Activated B cell treated with CpG ODN at 0.5 μM for 24 hours (primary cell): ENCODE measurements at places on chromosomes 11 and 22.

- DNase-seq, result no peak
Measured at GRCh38 chr11:70122490-70123198, 44.5 kb downstream of the ANO1 start.

DNA sequence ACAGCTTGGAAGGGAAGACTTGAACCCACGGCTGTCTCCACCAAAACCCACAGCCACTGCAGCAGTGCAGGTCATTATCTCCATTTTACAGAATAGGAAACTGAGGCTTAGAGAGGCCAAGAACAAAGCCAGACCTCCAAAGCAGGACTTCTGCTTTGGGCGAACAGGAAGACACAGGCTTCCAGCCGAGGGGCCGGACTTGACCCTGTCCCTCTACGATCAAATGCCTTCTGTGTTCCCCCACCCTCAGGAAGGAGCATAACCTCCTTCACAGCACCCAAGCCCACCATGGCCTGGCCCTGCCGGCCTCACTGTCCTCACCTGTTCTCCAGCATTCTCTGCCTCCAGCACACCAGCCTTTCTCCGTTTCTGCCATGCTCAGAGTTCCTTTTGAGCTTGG is 15.8 kb downstream of the IGLL1 start:
- DNase-seq, result no peak

DNA sequence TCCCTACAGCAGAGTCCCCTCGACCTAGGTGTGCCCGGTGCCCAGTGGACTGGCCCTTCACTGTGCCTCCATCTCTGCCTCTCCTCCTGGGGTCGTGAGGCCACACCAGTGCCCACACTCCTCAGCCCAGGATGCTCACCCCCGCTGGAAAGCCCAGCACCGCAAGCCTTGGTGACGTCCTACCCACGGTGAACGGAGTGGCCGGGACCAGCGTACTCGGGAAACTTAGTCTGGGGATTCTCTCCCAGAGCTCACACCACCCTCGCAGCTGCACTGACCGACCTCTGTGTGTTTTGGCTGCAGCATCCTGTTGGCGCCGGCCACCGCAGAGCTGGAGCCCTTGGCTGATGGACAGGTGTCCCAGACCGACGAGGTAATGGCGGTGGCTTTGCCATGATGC is 35.5 kb upstream of the KRTAP5-7 start:
- DNase-seq, result no peak

- no peak for DNase-seq
Measured at GRCh38 chr11:7559398-7560283, 45.8 kb downstream of the PPFIBP2 start.

- DNase-seq, result no peak
Measured at GRCh38 chr11:31817054-31817620, 6.0 kb upstream of the PAX6 start.

GRCh38 chr11:132060567-132060966 is 690.2 kb downstream of the NTM start:
- no peak for DNase-seq

DNA sequence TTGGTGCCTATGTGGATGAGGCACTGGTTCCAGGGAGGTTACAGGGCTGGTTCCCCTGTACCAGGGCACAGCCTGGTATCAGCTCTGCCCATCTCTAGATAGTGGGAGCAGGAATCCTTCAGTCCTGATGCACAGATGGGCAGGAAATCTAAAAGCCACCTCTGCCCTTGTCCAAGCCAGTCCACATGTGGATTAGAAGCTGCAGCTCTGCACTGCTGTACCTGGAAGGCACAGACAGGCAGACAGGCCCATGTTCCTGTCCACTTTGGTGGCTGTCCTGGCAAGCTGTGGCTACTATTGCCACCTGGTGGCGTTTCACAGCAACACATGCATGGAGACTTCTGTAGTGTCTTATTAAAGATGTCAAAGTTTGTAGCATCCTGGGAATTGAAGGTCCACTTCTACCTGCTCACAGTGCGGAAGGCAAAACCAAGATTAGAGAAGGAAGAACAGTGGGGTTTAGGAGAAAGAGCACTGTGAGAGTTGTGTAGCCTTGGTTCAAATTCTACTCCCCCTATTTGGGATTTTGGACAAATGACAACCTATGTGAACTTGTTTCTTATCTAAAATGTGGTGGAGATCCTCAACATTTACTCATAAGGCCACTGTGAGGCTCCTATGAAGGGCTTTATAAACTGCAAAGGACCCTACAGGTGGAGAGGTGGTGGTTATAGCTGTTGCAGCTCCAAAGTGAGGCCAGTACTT is 30.1 kb downstream of the NAV2 start:
- peak; percentile 22 for DNase-seq

DNA sequence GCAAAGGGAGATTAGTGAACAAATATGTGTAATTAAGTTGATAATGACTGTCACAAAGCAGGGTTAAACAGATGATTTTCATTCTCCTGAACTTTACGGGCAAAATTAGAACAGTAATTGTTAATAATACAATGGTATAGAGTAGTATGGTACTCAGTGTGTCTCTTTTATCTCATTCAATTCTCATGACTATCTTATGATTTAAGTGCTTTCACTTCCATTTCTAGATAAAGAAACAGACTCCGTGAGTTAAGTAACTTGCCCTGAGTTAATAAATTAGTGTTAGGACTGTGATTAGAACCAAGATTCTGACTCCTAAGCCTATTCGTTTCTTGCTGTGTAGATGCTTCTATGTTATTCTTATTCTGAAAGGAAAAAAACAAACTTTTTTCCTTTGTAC is 22.0 kb downstream of the PIH1D2 start:
- DNase-seq, result no peak

- DNase-seq, result no peak
Measured at GRCh38 chr22:50262460-50262911, 1.0 kb upstream of the MAPK12 start.

DNA sequence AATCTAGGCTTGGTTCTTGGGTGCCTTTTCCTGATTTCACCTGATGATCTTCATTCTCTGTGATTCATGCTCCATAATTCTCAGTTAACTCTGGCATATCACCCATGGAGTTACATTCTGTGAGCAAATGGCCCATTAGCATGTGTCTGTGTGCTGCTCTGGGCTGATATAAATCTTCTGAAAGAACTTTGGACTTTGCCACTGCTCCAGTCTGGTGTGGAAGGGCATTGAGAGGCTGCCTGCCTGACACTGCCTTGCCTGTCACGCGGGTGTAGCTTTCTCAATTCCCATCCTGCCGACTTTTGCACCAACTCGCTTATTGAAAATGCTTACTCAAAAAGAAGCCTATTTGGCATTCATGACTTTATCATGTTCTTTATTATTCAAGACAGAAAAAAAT is 42.2 kb downstream of the FAT3 start:
- no peak for DNase-seq

- no peak for DNase-seq
Measured at GRCh38 chr11:106072804-106073203, 4.3 kb downstream of the KBTBD3 start.

DNA sequence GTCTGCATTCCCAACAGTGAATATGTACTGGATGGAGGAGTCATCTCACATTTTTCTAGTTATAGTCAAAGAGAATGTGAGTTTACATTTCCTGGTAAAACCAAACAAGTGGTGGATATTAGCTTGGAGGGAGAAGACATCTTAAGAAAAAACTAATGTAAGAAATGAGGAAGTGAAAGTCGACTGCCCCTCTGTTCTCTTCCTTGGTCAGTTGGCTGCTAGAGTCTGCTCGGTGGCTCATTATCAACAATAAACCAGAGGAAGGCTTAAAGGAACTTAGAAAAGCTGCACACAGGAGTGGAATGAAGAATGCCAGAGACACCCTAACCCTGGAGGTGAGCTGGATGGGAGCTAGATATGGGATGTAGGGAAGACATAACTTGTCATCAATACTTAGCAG is 5.8 kb downstream of the SLC22A9 start:
- DNase-seq, result no peak

GRCh38 chr11:1308743-1309497 is 512 bp downstream of the TOLLIP start:
- DNase-seq, result no peak

- DNase-seq, result peak; percentile 35
Measured at GRCh38 chr22:26656891-26657851, at the start of gene MIAT. TSS of gene MIAT (plus strand) at chr22:26657588.

GRCh38 chr11:104792861-104793260 is 105.4 kb downstream of the CASP12 start:
- DNase-seq, result no peak

- no peak for DNase-seq
Measured at GRCh38 chr22:30680991-30681770, 13.5 kb upstream of the OSBP2 start.

DNA sequence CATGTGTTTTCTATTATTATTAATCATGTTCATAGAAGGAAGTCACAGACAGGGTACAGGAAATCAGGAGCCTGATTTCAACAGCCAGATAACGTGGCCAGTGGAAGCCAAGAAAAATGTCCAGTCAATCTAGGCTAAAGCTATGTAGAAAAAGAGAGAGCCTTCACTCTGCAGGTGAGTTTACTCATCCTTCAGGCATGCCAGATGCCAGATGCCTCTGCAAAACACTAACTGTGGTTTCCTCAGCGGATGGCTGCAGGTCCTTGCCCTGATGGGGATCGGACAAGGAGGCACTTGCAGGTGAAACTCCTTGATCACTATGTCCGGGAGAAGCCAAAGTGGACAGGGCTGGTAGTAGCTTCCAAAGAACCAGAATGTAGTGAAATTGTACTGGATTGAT is 962.3 kb upstream of the RAG2 start:
- DNase-seq, result no peak

GRCh38 chr22:44160421-44160820 is 20.3 kb upstream of the PARVG start:
- no peak for DNase-seq

DNA sequence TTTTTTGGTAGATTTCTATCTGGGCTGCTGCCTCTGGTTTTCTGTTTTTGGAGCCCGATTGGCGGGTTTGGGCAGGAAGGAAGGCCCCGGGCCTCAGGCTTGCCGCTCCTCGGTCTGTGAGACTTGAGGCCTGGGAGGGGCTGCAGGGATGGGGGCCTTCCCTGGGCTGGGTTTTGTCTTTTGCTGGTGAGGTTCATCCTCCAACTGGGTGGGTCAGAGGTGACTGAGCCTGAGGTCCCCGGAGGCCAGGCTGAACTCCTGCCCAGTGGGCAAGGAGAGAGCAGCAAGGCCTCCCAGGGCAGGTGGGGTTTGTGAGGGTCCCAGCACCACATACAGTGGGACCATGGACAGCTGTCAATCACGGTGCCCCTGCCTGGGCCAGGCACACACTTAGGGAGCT is 15.0 kb downstream of the MPPED1 start:
- no peak for DNase-seq

GRCh38 chr22:27732841-27733240 is 68.7 kb downstream of the MN1 start:
- no peak for DNase-seq

GRCh38 chr11:25436326-25436725 is 895.6 kb upstream of the ANO3 start:
- DNase-seq, result no peak

- DNase-seq, result no peak
Measured at GRCh38 chr11:11940551-11940950, 67.9 kb downstream of the DKK3 start.

DNA sequence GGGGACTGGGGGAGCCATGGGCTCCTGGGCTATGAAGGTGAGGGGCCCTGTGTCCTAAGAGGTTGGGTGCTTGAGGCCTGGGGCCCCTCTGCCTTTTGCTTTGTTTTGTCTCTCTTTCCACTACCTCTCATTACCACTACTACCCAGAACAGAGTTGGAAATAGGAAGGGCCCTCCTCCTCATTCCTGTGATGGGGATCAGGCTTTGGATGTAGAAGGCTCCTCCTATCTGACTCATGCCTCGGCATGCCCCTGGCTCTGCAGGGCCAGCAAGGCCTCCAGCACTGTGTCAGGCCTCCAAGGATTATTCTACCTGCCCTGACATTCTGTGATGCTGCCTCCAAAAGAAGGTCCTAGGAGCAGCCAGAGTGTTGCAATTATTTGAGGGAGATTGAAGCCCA is 766 bp downstream of the IZUMO1R start:
- DNase-seq, result no peak

DNA sequence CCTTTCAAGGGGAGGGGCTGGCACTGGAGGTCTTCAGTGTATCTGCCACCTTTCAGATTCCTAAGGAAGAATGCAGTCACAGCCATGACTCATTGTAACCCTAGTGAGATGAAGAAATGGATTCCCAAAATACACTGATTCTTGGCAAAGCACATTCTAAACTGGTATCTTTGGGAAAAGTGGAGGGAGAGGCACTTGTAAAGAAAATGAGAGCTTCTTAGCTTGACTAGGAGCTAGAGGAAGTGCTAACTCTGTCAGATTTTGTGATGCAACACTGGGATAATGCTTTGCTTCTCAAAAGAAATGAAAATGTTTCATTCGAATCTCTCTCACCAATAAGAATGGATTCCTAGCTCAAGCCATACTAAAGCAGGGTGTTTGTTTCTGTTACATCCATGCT is 14.3 kb downstream of the NRIP3 start:
- DNase-seq, result no peak

GRCh38 chr11:63516109-63516508 is 10.2 kb downstream of the LGALS12 start:
- no peak for DNase-seq

DNA sequence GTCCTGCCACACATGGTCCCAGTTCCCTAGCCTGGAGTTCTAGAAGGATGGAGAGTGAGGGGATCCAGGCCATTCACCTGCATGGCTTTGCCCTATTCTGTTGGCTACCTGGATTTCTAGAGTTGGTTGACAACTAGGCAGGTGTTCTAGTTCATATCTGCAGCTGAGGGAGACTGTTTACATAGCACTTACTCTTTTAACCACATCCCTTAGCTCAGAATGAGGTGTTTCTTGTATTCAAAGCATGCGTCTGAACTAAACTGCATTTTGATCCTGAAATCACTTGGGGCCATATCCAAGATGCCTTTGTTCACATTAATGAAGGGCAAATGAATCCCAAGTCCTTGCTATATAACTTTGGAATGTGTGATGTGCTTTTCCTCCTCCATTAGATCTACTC is 60.9 kb downstream of the SYT13 start:
- no peak for DNase-seq

DNA sequence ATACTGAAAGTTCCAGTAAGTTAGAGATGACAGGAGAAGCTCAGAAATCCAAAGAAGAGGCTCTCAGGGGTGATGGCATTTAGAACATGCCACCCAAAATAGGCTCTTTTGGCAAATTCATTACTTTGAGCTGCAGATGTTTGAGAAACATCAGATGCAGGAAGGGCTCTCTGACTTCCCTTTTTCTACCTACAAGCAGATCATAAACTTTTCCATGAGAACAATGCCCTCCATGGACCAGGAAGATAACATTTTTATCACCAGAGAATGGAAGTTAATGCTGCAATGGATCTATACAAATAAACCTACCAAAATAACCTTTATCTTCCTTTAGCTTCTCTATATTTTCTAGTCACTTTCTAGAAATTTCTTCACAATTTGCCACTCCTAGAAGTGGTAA is 32.7 kb upstream of the FAR1 start:
- DNase-seq, result no peak

DNA sequence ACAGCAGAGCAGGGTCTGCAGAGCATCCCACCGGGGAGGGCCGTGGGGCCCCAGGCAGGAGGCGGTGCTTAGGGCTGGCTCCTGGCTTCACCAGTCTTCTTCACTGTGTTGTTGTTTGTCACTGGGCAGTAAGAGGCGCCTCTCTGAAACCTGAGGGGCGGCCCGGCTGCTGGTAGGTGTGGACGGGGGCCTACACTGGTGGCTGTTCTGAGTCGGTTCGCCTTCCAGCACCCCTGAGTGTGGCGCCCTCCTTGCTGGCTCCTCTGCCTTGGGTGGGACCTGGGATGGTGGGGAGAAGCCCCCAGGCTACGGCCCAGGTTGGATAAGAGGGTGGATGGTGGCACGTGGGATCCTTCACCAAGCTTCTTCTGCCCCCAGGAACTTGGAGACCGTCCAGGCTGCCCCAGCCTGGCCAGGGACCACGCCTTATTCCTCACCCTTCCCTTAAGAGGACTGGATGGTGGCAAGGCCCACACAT is 10.4 kb upstream of the GRAMD4 start:
- no peak for DNase-seq

- no peak for DNase-seq
Measured at GRCh38 chr11:76802621-76803020, 19.5 kb downstream of the TSKU start.
